ENCODE measurements at places on chromosomes 7 and 10.

GRCh38 chr7:151483711-151483983, 36.0 kb downstream of the RHEB start:
- no peak for DNase-seq

- peak; percentile 27 for DNase-seq
These were observed 120.6 kb downstream of the CLEC2L start for GRCh38 chr7:139643951-139644585.

DNA sequence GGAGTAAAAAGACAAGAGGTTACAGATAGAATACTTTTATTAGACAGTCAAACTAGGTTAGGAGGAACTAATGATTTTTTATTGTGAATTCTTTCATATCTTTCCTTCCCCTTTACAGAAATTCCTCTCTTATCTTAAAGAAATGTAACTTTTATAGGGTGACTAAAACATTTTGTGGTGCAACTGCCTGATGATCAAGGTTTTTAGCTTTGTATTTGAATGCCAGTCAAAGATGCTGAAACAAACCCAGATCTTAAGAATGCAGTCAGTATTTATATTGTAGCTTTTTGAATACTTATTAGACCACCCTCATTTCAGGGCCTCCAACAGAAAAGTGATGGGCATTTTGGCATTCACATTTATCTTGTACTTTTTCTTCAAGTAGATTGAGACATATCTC, 27.4 kb downstream of the TAX1BP1 start:
- DNase-seq, result no peak

DNA sequence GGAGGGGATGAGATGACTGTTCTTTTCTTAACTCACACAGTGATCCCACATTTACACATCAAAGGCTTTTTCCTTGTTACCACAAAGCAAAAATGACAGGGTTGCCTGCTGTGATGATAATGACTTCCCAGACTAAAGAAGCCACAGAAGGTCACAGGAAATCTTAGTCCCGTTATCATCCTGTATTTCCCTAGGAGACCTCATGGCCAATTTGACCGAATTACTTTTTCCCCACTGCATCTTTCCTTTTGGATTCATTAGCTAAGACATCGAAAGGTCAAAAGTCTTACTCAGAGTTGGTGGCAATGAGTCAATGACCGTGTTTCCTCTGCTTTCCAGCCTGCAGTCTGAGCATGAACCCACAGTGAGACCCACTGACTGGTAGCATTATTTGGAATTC, 130.1 kb upstream of the INHBA start:
- DNase-seq, result no peak

GRCh38 chr7:3067193-3067592, 23.5 kb upstream of the CARD11 start:
- DNase-seq, result no peak

- DNase-seq, result no peak
These were observed 1212.4 kb downstream of the SORCS1 start for GRCh38 chr10:105952153-105952552.

- DNase-seq, result no peak
These were observed 101.4 kb downstream of the PPP1R17 start for GRCh38 chr7:31788445-31788844.

- DNase-seq, result no peak
These were observed 618.9 kb downstream of the CALN1 start for GRCh38 chr7:71793251-71793650.

DNA sequence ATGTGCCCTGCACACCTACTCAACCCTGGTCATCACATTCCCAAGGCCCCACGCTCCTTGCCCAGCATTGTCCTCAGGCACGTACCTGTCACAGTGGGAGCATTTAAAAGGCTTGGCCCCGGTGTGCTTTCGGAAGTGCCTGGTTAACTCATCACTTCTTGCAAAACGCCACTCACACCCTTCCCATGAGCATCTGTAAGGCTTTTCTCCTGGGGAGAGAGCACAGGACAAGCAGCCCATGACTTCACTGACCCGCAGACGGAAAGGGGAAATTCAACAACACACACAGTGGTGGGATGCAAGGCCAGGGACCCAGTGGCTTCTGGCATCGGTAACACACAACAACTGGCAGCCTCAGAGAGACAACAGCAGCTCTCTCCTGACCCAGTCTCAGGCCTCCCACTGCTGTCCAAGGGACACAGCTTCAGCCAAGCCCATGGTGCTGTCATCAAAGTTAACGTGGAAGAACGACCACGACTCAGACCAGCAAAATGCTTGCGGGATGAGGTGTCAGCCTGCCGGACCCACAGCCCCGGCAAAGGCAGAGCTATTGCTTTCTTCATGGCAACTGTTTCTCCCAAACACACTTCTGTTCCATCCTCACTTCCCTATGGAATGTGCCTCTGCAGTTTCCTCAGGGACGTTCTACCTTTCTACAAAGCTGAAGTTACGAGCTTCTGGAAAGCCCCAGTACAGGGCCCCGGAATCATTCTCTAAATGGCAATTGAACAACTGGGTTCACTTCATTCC, 4.8 kb downstream of the KLF6 start:
- no peak for DNase-seq

- DNase-seq, result no peak
These were observed 133.5 kb upstream of the SHH start for GRCh38 chr7:155945670-155946325.

DNA sequence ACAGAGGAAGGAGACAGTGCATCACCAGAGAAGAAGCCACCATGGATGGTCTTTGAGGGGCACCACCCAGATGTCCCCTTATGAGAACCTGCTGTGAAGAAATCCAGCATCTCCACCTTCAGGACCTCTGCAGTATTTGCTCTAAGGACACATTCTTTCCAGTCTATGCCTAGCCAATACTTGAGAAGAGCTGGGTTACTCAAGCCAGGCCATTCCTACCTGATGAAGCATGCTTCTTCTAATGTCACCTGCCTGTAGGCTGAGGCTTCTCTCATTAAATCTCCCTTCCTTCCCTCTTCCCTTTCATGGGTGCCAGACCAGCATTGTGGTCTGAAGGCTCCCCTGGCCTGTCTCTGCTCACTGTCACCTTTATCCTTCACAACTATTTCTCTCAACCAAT, 654.5 kb upstream of the AUTS2 start:
- no peak for DNase-seq

- DNase-seq, result no peak
These were observed 25.0 kb upstream of the PPA1 start for GRCh38 chr10:70258216-70258615.

GRCh38 chr10:43039624-43040481, 37.0 kb upstream of the RET start:
- DNase-seq, result no peak

DNA sequence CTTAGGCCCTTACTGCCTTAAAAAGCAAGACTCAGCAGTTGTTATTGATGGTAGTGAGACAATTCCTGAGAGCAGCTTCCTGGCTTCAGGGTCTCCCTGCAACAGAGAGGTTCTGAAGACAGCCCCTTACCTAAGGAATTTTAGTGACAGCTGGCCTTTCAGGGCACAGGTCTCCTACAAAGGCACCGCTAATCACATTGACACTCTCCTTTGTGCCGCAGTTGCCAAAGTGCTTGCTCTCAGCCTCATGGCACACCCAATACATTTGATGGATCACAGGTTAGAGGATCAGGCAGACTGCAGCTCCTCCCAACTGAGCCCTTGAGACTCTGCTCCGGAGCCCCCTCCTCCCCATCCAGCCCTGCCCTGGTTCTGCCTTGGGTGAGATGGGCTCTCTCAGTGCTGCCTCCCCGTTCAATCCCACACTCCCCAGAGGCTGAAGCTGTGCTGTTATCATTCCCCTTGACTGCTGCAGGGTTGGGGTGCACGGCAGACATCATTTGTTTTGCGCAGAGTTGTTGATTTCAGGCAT, 198.2 kb downstream of the EMX2 start:
- no peak for DNase-seq

GRCh38 chr7:49125246-49125645, 200.9 kb downstream of the CDC14C start:
- no peak for DNase-seq

GRCh38 chr10:96252730-96253129, 18.6 kb downstream of the BLNK start:
- DNase-seq, result no peak

GRCh38 chr10:127974911-127975310, 68.0 kb downstream of the PTPRE start:
- no peak for DNase-seq

GRCh38 chr10:52226197-52226847, 87.8 kb upstream of the DKK1 start:
- DNase-seq, result no peak

DNA sequence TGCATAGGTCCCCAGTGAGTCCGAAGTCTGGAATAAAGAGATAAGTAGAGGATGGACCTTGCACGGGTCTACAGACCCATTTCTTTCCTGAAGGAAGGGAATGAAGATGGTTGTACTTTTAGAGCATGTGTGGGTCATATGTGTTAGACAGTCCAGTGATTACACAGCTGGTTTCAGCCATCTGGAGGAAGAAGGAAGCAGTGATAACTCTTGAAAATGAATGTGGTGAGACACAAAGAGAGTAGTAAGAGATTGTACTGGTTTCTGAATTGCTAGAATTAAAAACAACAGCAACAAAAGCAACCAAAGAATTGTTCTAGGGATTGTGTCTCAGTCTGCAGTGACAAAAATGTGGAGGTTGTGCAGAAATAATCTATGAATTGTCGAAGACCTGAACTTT, 258.9 kb downstream of the SUGCT start:
- DNase-seq, result no peak

GRCh38 chr7:25312968-25313367, 84.7 kb upstream of the NPVF start:
- DNase-seq, result no peak

GRCh38 chr10:30823651-30824050, 194.1 kb upstream of the LYZL2 start:
- no peak for DNase-seq

DNA sequence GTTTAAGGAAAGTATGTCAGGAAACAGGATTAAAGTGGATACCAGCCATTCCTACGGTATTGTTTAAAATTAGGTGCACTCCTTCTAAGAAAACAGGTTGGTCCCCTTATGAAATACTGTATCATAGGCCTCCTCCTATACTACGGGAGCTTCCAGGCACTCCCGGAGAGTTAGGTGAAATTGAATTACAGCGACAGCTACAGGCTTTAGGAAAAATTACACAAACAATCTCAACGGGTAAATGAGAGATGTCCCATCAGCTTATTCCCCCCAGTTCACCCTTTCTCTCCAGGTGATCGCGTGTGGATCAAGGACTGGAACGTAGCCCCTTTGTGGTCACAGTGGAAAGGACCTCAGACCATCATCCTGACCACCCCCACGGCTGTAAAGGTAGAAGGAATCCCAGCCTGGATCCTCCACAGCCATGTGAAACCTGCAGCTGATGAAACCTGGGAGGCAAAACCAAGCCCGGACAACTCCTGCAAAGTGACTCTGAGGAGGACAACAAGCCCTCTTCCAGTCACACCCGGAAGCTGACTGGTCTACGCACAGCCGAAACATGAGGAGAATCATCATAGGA, 25.1 kb upstream of the GHITM start:
- no peak for DNase-seq

- DNase-seq, result no peak
These were observed 83.6 kb downstream of the TMEM106B start for GRCh38 chr7:12294701-12295100.

DNA sequence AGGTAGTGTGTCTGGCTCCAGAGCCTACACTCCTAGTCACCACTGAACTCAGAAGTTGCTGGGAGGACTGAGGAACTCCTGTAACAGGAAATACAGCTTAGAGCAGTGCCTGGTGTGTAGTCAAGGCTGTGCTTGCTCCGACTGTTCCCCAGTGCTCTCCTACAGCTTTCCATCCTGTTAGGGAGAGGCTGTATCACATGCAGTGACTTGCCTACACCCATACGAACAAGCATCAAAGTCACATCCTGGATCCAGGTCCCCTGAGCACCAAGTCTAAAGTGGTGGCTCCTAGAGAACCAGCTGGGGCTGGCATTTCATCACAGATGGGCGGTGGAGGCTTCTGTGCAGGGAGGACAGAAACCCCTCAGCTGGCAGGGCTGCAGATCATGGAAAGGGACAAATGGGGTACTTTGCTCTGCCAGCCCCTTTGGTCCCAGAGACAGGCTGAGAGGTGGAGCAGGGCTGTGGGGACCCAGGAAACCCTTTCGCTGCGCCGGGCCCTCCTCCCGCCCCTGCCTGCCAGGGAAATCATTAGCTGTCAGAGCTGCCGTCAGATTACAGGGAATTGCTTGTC, 7.7 kb downstream of the ASB10 start:
- DNase-seq, result no peak

DNA sequence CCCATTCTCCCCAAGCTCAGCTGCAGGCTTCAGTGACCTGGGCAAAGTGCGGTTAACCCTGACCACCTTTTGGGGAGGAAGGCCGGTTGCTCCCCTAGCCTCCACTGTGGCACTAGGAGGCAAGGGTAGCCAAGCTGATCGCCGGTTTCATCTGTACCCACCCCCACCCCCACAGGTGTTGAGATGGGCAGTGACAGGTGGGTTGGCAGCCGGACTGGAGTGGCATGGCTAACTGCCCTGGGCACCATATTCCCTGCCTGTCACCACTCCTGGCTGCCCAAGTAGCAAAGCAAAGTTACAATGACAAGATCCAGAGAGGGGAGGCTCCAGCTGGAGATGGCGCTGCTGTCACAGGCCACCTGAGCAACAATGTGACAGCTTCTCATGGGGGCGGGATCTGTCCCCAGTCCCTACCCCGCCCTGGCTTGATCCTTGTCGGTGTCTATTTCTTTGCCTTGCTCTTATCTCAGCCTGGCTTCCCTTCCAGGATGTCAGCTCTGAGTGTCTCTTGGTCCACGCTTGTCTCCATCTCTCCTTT, 27.0 kb upstream of the BMS1 start:
- DNase-seq, result no peak

- peak; percentile 23 for DNase-seq
These were observed 707 bp upstream of the GHITM start for GRCh38 chr10:84138478-84139125.

GRCh38 chr10:13542533-13542932, 13.7 kb upstream of the BEND7 start:
- no peak for DNase-seq

DNA sequence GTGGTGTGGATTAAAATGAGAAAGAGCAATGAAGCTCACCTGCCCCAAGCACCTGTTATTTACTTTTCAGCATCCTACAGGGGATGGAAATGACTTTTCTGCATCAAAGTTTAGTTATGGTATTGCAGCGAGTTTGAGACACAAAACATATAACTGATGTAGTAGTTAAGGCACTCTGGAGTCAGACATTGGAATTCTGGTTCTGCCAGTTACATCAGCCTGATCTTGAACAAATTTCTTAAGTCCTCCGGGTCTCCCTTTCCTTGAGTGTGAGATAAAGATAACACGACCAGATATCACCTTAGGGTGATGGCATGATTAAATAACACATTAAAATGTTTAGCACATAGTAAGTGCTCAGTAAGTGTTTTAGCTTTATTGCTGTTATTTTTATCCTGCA, 97.4 kb downstream of the ATXN7L1 start:
- no peak for DNase-seq

DNA sequence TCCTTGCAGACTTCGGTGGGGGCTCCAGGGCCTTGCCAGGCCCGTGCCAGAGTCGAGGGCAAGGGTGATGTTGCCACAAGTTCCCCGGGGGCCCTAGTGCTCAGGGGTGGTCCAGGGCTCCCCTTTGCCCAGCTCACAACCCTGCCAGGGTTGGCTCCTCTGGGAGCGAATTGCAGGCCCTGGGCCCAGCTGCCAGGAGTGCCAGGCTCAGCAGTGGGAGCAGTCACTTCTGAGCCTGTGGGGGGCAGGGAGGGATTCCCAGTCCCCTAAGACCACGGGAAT, 43.8 kb downstream of the TCERG1L start:
- no peak for DNase-seq

- no peak for DNase-seq
These were observed 2.8 kb downstream of the HOXA10 start for GRCh38 chr7:27171325-27171636.

GRCh38 chr7:23345601-23346000, 46.5 kb downstream of the MALSU1 start:
- no peak for DNase-seq

- DNase-seq, result no peak
These were observed 2.1 kb downstream of the SP8 start for GRCh38 chr7:20784388-20785156.
